ENCODE measurements at places on chromosomes 5 and 9. TPM values are rescaled to one million over a fixed set of nuclear protein-coding genes. Genes with fewer than 3 reads are reported as not detected.

GRCh38 chr5:149423794-149424268 lies 44.7 kb upstream of the IL17B start:
- DNase-seq: no peak

DNA sequence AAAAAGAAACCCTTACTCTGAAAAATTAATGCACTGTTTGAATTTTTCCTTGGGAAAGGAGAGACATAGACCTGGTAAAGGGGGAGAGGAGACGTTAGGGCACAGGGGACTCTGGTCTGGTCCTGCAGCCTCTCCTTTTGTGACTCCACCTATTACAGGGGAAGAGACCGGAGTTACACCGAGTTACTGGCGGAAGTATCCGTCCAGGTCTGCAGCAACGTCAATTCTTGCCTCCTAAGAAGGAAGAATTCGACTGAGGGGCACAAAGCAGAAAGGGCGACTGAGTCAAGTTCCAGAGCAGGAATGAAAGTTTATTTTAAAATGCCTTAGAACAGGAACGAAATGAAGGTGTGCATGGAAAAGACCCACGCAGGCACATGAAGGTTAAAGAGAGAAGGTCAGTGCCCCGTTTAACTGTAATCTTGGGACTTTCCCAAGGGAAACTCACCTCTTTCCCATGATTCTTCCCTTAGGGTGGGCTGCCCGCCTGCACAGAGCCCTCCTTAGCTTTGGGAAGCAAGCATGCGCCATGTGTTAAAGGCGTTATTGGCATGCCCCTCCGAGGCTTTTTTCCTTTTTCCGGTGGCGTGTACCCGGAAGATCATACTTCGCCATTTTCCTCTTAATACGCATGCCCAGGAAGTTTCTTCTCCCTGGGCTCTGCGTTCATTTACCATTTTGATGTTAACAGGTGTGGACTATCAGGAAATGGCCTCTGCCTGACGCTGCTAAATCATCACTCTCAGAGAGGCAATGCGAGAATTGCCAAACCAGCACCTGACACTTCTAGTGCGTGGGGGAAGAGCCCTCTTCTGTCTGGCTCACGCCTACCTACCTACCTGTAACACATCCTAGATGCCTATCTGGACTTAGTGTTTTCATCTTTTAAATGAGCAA lies 409.6 kb upstream of the PAPPA start:
- DNase-seq: no peak

GRCh38 chr9:126506361-126507317 lies 107.1 kb upstream of the LMX1B start:
- DNase-seq: no peak

DNA sequence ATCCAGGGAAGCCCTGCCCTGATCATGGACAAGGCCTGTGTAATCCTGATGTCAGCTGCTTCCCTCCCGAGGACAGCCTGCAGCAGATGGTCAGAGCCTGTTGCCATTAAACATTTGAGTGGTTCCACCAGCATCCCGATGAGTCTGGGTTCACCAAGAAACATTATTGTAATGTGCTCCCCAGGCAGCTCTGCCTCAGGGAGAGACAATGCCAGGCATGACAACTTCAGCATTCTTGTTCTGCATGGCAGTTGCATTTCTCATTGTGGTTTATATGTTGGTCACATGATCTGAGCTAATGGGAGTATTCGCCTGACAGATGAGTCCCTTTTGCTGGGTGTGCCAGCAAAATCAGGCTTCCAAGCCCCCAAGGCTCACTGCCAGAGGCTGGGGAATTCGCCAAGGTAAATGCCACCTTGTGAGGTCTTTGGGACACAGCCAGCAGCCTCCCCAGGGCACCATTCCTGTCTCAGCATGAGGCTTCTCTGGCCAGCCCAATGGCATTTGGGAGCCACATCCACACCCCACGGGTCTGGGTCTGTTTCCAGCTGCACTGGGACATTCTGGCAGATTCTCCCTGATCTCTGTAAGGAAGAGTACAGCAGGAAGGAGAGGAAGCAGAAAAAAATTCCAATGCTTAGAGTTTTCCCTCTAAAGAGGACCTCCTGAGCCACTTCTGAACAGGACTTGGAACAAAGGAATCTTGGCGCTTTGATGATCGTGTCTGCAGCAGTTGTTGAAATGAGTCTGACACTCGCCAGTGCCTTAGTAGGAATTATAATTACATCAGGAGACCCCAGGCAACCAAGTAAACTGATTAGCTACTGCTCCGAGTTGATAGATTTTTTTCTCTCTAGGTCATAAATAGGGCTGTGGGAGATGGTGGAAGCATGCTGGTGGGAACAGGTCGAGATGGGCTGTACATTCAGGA lies 18.7 kb downstream of the KCNIP1 start:
- no peak for DNase-seq

GRCh38 chr9:100933656-100934055 lies 94.9 kb upstream of the PLPPR1 start:
- DNase-seq: no peak

DNA sequence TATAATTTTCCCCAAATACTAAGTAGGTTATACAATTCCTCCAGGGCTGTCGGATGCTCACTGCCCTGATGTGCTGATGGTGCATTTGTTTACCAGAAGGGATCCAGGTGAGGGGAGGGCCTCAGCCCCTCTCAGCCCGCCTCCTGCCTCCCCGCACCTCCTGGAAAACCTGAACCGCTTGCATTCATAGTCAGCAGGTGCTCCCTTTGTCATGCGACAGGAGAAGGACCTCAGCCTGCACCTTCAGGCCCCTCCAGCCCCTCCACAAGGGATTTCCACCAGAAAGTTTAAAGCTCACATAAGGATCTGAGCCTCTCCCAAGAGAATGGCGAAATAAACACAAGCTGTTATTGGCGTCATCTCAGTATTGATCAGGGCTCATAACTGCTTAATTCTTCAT lies 36.5 kb upstream of the NTNG2 start:
- no peak for DNase-seq

C5orf52 gene
- polyA plus RNA-seq: not detected

Measured in naive B cell (primary cell).